ENCODE measurements at places on chromosomes 5 and 9. TPM values are rescaled to one million over a fixed set of nuclear protein-coding genes. Genes with fewer than 3 reads are reported as not detected.

Gene PCDHGB2
- 0.34 TPM for total RNA-seq

Gene BHMT2
- not detected for total RNA-seq

Gene MRRF
- 42.6 TPM for total RNA-seq

Gene ZFP2
- 0.58 TPM for total RNA-seq

DNA sequence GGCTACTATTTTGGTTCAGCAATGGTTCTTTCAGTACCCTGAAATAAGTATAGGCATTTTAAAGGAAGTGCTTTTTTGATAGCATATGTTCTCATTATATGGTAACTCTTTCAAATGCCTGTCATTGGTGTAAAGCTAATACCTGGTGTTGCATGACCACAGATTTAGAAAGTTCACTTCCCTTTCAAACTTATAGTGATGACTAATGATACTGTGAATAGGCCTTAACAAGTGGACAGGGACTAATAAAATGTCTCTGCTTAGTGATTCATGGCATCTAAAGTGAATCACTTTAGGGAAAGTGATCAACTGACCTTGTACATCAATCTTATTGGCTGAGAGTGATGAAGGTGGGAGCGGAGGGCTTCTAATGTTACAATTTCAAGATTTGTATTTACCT, 21.6 kb downstream of the MRPL22 start:
- DNase-seq: no peak

Data from activated T-cell treated with anti-CD3 and anti-CD28 coated beads, Interleukin-2, amount 50 U/mL, for 72 hours (primary cell).